ENCODE measurements at places on chromosomes 11 and 22. TPM values are rescaled to one million over a fixed set of nuclear protein-coding genes. Genes with fewer than 3 reads are reported as not detected.

The RASD2 gene
- total RNA-seq: 0.45 TPM

The KCNJ4 gene
- not detected for total RNA-seq

The CECR2 gene
- total RNA-seq: 5.3 TPM

The SLC22A6 gene
- not detected for total RNA-seq

The GAL gene
- total RNA-seq: not detected

The MCHR1 gene
- 0.94 TPM for total RNA-seq

The CCDC116 gene
- total RNA-seq: 0.13 TPM

The OR10A2 gene
- total RNA-seq: not detected

The SLC25A18 gene
- total RNA-seq: 1.2 TPM

The SERHL2 gene
- 1.6 TPM for total RNA-seq

The ISX gene
- not detected for total RNA-seq

The AMOTL1 gene
- total RNA-seq: 77.3 TPM

The SH3BP1 gene
- not detected for total RNA-seq

The PAMR1 gene
- total RNA-seq: 3.8 TPM

The FXYD6 gene
- 1.7 TPM for total RNA-seq

The RAB38 gene
- 0.40 TPM for total RNA-seq

The OR8A1 gene
- not detected for total RNA-seq

The OR51B5 gene
- total RNA-seq: 0.21 TPM

The XKR3 gene
- total RNA-seq: not detected

The OR51F1 gene
- not detected for total RNA-seq

The GGT5 gene
- 20.5 TPM for total RNA-seq

The SC5D gene
- total RNA-seq: 67.5 TPM

The TEX54 gene
- total RNA-seq: not detected

The HORMAD2 gene
- not detected for total RNA-seq

The GLB1L2 gene
- total RNA-seq: not detected

The CELSR1 gene
- total RNA-seq: 1.3 TPM

The GAL3ST3 gene
- not detected for total RNA-seq

The FAM83F gene
- not detected for total RNA-seq

The HTR3B gene
- not detected for total RNA-seq

The PKNOX2 gene
- total RNA-seq: 22.1 TPM

The MAJIN gene
- not detected for total RNA-seq

The FBLN1 gene
- 12.2 TPM for total RNA-seq

The UBQLNL gene
- total RNA-seq: 0.32 TPM

The B4GAT1 gene
- 69.3 TPM for total RNA-seq

The GAB4 gene
- total RNA-seq: not detected

The MRGPRE gene
- not detected for total RNA-seq

The MS4A12 gene
- not detected for total RNA-seq

The MS4A6A gene
- total RNA-seq: not detected

The PPP1R14B gene
- total RNA-seq: 656 TPM

The TTC28 gene
- total RNA-seq: 5.9 TPM

The ATG13 gene
- 68.2 TPM for total RNA-seq

The LIF gene
- total RNA-seq: 13.5 TPM

The KCNJ1 gene
- 0.29 TPM for total RNA-seq

The OR4D5 gene
- not detected for total RNA-seq

The SHANK2 gene
- 4.0 TPM for total RNA-seq

The SHISA8 gene
- 0.27 TPM for total RNA-seq

The LGALS12 gene
- 0.08 TPM for total RNA-seq
